Stimulated activated CD8-positive, alpha-beta memory T cell treated with anti-CD3 and anti-CD28 coated beads, Interleukin-12 subunit alpha, Interleukin-12 subunit beta, amount 100 ng/mL, for 1 hour (primary cell): ENCODE measurements at places on chromosomes 16 and 17.

DNA sequence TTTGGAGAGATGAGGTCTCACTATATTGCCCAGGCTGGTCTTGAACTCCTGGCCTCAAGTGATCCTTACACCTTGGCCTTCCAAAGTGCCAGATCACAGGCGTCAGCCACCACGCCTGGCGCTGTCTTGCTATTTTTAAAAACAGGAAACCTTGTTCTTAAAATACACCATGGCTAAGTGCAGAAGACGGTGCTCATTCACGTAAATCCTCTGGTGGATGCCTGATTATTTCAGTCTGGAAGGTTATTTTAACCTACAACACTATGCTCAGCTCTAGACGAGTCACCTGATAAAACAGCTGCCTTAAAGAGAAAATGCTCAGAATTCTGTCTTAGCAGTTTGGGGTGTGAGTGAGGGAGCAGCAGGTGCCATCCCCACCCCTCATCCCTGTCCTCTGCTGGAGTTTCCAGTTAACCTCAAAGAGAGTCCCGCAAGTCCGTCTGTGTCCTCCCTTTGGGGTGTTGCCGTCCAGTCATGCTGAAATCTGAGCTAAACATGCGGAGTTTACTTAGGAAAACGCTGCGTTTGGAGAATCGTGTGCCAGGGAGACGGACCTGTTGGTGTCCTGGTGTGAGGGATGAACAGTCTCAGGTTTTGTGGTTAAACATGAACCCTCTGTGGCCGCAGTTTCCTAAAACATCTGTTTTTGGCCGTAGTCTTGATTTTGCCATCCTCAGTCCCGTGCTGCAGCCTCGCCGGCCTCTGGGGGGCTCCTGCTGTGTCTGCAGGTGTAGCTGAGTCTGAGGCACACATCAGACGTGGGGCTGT is 17.1 kb downstream of the SPG7 start:
- no peak for DNase-seq

GRCh38 chr17:19935169-19935568 is 42.5 kb downstream of the AKAP10 start:
- no peak for DNase-seq

DNA sequence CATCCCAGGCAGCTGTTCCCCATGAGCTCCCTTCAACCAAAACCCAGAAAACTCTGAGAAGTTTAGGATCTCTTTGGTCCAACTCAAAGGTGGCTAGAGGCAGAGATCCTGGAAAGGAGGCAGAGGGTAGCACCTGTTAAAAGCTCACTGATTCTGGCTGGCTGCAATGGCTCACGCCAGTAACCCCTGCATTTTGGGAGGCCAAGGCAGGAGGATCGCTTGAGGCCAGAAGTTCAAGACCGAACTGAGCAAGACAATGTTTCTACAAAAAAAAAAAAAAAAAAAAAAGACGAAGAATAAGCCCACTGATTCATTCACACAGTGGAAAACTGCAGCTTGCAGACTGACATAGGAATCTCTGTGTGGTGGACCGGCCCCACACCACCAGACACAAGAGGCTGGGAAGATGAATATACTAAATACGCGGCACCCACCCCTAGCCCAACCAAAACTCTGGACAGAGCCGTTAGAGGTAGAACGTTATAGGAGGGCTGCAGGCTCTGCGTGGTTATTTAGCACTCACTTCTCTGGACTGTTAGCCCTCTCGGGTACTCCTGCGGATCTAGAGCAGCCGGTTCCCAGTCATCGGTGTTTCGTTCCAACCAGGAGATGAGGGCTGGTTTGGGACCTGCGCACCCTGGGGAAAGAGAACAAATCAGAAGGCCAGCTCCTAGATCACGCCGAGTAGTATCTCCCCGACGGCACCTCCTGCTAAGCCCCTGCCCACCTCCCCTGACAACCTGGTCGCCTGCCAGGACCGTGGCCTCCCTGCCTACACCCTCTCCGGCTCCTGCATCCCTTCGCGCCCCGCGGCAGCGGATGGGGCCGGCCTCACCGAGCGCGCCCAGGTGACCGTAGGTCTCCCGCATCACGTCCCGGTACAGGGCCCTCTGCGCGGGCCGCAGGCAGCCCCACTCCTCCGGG is 925 bp downstream of the ZNF689 start:
- DNase-seq = no peak

DNA sequence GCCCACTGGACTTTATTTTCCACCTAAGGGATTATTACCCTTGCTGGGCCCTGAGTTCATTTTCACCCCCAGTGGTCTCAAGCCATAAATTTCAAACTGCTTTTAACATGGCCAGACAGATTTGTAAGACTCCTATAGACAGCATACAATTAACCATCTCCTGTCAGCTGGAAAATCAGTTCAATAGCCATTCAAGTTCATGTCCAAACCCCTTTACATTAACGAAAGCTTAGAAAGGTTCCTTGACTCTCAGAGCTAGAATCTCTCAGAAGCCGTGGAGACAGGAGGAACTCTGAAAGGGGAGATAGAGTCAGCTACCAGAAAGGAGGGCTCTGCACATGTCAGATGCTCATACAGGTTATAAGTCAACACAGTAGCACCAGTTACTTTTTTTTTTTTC is 23.3 kb downstream of the SOX9 start:
- no peak for DNase-seq

DNA sequence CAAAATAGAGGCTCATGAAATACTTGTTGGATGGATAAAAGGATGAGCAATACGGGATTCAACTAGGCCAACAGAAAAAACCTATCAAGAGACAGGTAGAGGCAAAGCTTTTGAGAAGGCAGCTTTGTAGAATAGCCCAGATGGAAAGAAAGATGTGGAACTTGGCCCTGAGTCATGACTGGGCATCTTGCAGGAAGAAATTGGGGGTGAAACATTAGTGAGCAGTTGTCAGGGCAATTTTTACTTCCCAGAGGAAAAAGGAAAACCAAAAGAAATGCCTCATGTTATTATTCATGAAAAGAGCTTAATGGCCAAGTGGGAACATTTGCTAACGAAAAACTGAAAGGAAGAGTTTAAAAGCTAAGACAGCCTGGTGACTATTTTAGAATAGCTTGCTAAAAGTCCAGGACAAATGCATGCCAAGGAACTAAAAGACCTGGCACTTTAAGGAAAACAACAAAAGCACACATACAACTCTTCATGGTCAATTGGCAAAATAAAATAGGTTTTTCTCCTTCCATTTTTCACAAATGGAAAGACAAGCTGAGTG is 180.1 kb downstream of the HS3ST3A1 start:
- DNase-seq = no peak

- DNase-seq = peak; percentile 56
These were observed 31.5 kb downstream of the SIAH1 start for GRCh38 chr16:48353565-48354163.

DNA sequence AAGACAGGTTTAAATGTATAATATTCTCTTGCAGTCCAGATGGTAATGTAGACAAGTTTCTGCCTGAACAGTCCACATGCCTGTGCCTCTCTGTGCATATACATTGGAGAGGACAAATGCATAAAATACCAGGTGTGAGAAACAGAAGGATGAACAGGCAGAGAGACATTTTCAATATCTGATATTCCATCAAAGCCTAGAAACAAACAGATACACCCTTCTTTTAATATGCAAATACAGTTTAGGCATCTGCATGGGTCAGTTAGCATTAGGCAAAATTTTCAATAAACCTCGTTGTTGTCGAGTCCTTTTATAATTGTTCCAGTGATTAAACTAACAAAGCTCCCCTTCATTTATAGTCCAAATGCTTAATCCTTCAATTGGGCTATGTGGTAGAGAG is 897 bp downstream of the OMG start:
- DNase-seq = no peak

DNA sequence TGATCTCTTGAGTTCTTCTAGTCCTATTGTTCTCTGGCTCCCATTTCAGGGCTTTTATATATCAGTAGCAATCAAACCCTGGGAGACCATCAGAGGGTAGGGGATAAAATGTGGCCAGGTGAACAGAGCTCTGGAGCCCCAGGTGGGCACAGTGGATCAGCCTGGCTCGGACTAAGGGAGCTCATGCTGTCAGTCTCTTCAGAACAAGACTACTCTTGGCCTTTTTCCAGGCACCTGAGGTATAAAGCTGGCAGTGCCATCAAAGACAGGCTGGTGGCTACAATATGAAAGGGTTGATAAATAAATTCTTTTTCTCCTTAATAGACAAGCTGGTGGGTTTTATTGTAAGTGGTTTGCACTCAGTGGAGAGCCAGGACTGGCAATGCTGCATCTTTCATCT is 160.0 kb upstream of the CCL2 start:
- DNase-seq = no peak

GRCh38 chr17:67044016-67044772 is at the start of gene CACNG1:
Gene CACNG1 (plus strand): TSS chr17:67044554. CDS start chr17:67044661, 107 bp downstream.
- DNase-seq = no peak

DNA sequence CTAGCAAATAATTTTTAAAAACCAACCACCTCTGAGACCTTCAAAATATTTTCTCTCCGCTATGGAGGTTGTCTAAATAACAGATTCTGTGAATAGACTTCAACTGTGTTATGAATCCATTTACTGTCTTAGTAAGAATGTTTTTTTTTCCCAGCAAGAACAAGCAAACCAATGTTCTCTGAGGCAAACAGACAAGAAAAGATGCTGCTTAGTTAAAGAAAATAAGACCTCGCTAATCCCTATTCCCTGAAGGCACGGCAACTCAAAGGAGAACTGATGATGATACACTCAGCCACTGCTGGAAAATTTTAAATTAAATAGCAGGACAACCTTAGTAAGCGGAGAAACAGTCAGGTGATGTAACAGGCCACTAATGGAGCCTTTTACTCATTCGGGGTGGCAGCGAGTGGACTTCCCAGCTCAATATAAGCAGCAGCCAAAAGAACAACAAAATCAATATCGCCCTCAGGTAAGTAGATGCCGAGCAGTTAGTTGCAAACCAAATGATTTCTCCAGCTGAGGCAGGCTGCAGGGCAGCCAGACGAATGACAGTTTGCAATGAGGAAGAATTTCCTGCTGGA is 81.8 kb downstream of the CPPED1 start:
- DNase-seq = no peak

DNA sequence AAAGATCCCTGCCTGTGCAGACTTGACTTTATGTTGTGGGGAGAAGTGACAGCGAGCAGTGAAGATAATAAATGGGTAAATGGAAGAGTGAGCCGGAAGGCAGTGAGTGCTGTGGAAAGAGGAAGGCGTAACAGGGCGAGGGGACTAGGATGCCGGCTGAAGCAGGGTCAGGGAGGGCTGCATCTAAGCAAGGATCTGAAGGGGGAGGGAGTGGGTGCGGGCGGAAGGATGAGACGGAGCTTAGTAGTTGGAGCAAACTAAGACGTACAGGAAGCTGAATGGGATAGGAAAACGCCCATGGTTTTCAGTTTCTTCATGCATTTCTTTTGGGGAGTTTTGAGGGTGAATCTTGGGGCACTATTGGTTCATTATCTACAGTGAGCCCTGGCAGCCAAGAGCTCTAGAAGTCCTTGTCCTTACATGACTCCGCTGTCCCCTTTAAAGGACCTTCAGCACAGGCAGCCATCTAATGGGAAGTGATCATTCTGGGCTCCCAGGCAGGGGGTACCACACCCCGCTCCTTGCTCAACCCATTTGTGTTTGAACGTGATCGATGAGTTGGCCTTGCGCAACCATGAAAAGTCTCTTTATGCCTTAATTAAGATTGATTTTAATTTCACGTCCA is 10.4 kb upstream of the NAT9 start:
- no peak for DNase-seq

DNA sequence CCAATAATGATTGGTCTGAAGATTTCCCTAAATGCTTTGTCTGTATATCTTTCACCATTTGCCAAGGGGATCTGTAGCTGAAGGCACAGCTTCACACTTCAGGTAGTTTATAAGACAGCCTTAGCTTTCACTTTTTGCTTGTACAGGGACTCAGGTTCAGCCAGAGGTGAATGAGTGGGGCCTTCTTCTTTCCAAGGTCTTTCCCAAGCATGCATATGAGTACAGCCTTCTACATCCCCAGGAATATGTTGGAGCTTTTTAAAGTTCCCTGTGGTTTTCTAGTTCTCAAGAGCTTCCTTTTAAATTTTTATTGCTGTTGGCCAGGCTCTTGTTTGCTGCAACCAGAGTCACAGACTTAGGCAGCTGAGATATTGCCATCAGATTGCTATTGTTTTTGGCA is 17.9 kb upstream of the SPDYE4 start:
- no peak for DNase-seq

DNA sequence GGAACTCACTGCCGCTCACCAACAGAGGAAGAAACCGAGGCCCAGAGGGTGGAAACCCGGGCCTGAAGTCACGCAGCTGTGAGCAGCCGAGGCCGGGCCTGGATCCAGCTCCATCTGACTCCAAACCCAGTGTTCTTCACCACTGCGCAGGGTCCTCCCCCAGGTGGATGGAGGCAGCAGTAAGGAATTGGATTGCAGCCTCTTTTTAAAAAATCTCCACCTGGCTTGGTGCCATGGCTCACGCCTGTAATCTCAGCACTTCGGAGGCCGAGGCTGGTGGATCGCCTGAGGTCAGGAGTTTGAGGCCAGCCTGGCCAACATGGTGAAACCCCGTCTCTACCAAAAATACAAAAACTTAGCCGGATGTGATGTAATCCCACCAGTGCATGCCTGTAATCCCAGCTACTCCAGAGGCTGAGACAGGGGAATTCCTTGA is 177.2 kb downstream of the FOXL1 start:
- DNase-seq = no peak

DNA sequence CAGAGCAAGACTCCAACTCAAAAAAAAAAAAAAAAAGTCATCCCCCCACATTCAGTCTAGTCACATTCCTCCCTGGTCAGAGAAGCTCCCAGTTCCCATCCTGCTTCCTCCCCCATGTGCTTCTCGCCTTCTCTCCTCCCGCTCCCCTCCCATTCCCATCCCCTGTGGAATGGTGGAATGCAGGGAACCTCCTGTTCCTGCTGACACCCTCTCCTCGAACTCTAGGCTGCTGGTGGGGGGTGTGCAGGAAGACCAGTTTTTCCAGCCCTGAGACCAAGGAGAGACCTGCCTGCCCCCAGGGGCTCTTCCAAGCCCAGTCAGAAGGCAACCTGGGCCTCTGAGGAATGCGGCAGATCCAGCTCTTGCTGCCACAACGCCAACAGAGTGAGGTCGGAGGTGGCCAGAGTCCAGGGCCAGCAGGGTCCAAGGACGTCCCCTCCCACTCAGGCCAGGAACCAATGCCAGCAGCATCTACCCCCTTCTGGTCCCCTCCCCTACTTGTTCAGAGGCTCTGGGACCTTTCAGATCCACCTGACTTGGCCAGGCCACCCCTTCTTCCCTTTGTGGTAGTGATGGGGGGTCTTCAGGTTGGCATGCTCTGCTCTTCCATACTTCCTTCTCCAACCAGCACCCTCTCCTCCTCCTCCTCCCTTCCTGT is 39.3 kb upstream of the TAC4 start:
- DNase-seq = no peak

- no peak for DNase-seq
These were observed 60.0 kb downstream of the RGS9 start for GRCh38 chr17:65197201-65197600.

DNA sequence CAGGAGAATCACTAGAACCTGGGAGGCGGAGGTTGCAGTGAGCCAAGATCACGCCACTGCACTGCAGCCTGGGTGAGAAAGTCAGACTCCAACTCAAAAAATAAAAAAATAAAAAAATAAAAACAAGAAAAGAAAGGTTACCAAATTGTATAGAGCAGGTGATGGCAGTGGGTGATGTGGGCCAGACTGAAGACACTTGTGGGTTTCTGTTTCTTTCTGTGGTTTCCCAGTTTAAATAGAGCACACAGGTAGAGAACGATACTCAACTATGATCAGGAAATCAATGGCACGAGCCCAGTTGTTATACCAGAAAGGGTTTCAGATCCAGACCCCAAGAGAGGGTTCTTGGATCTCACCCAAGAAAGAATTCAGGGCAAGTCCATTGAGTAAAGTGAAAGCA is 32.6 kb downstream of the NUBP1 start:
- no peak for DNase-seq

GRCh38 chr17:36705874-36706731 is 104.7 kb downstream of the MRM1 start:
- no peak for DNase-seq
